HCT116 (cell line): ENCODE measurements at places on chromosomes 4 and X. TPM values are rescaled to one million over a fixed set of nuclear protein-coding genes. Genes with fewer than 3 reads are reported as not detected.

SLC4A4 gene
- 0.30 TPM for total RNA-seq

TBX22 gene
- not detected for total RNA-seq

CT55 gene
- total RNA-seq, result not detected

CYTL1 gene
- total RNA-seq, result not detected

GNPDA2 gene
- total RNA-seq, result 15.8 TPM

GC gene
- total RNA-seq, result 1.8 TPM
